Stimulated activated naive B cell treated with anti-CD40 and anti-IgM and Interleukin-4, amounts not matched to agents 10 μg/mL and 1 μg/mL and 100 μg/mL, for 72 hours (primary cell): ENCODE measurements at places on chromosomes 3 and 15.

DNA sequence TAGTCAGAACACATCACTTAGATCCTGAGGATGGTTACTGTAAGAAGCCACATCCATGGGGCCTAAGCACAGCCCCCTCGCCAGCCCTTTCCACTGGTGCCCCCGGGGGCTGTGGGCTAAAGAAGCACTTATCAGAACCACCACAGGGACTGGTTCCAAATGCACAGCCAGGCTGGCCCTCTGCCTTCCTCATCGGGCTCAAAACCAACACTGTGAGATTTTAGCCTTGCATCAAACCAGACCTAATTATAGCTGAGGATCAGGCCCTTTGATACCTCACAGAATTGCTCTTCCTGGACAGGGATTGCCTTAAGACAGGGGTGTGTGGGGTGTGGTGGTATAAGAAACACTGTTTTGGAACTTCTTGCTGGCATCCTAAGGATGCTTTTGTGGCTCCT lies 23.7 kb downstream of the SRPRB start:
- no peak for DNase-seq

DNA sequence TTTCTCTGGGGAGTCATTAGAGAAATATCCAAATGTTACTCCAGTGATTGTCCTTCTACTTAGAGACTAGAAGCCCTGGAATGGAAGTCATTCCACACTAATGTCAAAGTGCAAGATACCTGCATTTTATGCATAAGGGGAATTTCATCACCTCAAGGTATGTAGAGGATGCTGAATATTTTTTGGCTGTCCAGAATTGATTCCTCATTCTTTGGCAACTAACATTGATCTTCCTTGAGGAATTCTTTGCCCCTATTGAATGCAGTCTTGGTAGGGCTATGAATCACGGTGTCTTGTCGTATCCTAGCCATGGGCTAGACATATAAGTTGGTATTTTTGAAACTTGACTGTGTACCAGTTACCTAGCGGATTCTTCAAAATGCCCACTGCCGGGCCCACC lies 271.1 kb downstream of the CNTN3 start:
- no peak for DNase-seq

DNA sequence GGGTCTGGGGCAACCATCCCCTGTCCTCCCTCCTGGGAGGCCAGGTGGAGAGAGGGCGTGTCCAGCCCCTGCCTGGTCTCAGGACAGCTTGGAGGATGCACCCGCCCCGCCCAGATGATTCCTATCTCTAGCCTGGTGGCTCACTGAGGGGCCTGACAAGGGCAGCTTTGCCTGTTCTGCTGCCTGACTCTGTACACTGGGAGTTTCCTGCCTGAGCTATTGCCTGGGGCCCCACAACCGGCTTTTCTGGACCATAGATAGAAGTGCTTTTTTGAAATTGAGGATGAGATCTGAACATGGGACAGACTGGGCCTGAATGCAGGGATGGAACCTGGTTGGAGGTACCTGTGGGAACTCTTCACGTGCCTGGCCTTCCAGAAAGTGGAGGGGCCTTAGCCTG lies 751 bp upstream of the PLA2G4E start:
- DNase-seq = no peak

DNA sequence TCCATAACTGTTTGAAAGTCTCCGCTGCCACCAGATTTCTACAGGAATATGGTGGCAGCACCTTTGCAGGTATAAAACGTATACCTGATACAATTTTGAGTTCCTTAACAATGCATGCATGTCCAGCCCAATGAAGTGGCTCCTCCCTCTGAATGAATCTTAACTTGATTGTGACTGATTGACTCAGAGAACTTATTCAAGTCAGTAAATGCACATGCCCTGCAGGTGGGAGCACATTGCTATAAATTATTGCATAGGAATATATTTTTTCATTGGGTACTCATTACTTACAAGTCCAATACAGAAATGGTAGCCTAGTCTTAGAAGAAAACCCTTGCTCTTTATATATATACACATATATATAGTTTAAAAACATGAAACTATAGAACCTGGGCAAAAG lies 259.3 kb downstream of the BBX start:
- no peak for DNase-seq

DNA sequence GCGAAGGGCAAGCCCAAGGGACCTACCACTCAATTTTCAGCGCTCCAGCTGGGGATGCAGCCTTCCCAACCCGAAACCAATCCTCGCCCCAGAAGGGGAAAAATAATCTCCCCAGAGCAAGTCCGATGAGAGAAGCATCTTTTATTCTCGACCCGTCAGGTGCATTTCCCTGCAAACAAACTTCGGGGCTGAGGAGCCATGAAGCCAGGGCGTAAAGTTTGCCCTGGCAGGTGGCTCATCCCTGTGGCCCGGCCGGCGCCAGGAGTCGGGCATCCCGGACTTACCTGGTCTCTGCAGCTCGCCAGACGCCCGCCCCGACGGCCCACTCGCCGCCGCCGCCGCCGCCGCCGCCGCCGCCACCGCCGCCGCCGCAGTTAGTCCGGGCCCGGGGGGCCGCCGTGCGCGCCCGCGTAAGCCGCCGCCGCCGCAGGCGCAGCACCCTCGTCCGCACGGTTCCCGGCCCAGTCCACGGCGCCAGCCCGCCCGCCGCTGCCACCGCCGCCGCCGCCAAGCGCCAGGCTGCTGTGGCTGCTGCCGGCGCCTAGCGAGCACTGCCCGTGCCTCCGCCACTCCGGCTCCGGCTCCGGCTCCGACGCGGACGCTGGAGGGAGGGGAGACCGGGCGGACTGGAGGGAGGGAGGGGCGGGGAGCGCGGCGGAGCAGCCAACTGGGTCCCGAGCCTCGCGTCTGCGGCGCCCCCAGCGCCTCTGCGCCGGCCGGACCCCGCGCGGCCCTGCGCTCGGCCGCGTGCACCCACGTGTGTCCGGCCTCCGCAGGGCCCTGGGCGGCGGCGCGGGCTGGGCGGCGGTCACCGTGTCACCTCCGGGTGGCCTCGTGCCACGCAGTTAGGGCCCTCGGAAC lies at the start of gene CNTN3:
TSS of gene CNTN3 (minus strand) at position 553 of the 861 bp plus-strand sequence. CDS start 93,547 bp downstream, outside the sequence.
- DNase-seq = no peak

- DNase-seq = no peak
These were observed 519.0 kb upstream of the PROK2 start for GRCh38 chr3:72303926-72304325.

DNA sequence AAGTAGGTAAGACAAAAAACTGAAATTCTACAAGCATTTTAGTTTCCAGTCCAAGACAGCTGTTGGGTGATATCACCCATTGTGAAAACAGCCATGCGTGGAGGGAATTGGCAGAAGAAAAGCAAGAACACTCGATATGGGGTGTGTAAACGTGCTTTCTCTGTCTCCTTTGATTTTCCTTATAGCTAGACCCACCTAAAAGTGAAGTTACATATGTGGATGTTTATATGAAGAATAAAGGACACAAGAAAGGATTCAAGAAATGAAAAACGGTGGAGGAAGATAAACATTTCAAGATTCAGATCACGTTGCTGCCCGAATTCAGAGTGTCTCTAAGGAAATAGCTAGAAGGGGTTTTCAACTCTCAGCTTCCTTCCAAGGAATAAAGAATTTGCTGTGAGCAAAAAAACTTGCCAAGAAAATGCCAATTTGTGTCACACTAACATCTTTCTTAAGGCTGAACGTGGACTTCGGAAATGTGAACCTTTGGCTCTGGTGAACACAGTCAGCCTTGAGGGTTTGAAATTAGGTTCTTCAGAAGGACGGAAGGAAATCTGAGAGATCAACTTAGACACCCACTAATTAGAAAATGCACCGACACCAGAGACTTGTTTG lies 269.0 kb upstream of the ADAMTS9 start:
- DNase-seq = no peak

DNA sequence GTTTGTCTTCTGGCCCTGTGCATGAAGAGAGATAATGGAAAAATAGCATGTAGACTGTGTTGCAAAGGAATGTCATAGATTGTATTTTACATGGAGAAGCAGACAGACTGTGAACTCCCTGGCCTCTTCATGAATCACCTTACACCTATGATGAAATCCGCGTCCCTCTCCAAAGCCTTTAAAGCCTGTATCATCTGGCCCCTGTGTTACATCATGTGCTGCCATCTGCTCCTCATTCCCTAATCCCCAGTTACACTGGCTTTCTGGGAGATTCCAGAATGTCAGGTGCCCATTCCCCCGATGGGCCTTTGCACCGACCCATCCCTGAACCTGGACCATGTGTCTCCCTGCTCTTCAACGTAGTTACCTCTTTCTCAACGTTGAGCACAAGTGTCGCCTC lies 190.8 kb downstream of the ADAMTSL3 start:
- DNase-seq = no peak

GRCh38 chr3:108117241-108117775 lies 26.5 kb upstream of the CD47 start:
- no peak for DNase-seq

- DNase-seq = no peak
These were observed 117.5 kb upstream of the SEMA6D start for GRCh38 chr15:47599806-47600205.

DNA sequence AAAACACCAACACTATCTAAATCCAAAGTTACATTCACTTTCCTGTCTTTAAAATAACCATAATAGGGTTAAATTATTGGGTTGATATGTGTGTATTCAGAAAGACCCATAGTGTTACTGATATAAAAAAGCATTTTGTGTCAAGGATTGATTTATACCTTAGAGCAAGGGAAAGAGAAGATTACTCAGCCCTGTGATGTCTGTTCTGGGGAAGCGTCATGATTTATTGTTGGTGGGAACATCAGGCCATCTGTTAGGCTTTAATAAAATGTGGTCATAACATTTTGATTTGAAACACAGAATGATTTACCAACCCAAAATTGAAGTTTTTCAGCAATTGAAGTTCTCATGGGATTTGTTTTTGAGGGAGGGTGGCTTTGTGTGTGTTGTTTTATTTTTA lies 33.2 kb downstream of the SIDT1 start:
- no peak for DNase-seq

GRCh38 chr3:81105789-81106488 lies 655.5 kb downstream of the GBE1 start:
- no peak for DNase-seq
